Osteocyte (in vitro differentiated cells): ENCODE measurements at places on chromosomes 2 and 18. TPM values are rescaled to one million over a fixed set of nuclear protein-coding genes. Genes with fewer than 3 reads are reported as not detected.

DNA sequence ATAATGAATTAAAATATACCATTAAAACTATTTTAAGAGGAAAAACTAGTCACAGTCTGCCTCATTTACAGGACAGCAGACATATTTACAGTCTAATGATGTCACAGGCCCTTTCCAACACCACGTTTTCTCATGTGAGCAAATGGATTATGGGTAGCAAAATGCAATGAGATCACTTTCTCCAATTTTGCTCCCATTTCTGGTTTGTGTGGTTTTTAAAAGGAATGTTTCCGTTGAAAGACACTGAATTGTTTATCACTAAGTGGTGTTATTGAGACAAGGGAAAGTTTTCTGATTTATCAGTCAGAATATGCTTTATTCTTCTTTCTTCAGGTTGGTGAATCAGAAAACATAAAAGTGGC lies 11.4 kb upstream of the NR4A2 start:
- no peak for DNase-seq
- H3K27me3 ChIP-seq, result no peaks in the 10 kb centered on the region
- no peak overlapping the region for H3K4me3 ChIP-seq
- H3K4me1 ChIP-seq, result peaks cover 8% of the 10 kb centered on the region
- no peak overlapping the region for H3K27ac ChIP-seq

DNA sequence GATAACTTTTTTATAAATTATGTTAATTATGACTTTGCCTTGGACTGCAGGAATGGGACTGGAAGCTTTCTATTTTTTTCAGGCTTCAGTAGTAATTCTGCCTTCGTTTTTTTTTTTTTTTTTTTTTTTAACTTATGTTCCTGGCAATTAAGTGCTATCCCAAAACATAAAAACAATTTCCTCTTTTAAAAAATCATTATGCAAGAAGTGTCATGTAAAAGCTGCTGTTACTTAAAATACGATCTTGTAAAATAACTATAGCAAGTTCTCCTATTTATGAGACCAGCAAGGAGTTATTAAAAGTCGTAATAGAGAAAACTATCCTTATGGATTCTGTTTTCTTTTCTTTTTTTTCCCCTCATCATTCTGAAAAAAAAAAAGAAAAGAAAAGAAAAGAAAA lies 301.6 kb upstream of the FBXO11 start:
- H3K27me3 ChIP-seq, result no peaks in the 10 kb centered on the region
- peaks cover 3% of the 10 kb centered on the region for H3K4me1 ChIP-seq
- H3K27ac ChIP-seq, result no peak overlapping the region
- no peak overlapping the region for H3K4me3 ChIP-seq
- no peaks in the 10 kb centered on the region for H3K36me3 ChIP-seq
- DNase-seq, result no peak

DNA sequence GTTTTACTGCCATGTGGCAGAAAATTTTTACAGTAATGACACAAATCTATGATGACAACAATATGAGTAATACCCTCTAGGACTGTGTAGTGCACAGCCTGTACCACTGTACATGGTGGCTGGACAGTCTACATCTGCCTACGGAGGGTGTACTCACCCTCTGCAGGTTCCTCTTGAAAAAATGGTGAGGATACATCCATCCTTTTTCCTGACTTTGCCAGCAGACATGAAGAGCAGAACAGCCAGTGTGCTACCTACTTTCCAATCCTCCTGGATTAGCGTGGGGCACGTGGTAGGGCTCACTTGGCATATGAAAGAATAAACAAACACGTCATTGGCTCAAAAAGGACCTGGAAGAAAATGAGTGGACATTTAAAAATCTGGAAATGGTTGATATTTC lies 62.6 kb downstream of the TRPM8 start:
- H3K27ac ChIP-seq, result no peak overlapping the region
- no peaks in the 10 kb centered on the region for H3K36me3 ChIP-seq
- H3K4me1 ChIP-seq, result peaks cover 33% of the 10 kb centered on the region
- H3K27me3 ChIP-seq, result no peaks in the 10 kb centered on the region
- DNase-seq, result no peak
- H3K4me3 ChIP-seq, result no peak overlapping the region

- DNase-seq, result no peak
- H3K4me3 ChIP-seq, result no peak overlapping the region
- no peaks in the 10 kb centered on the region for H3K36me3 ChIP-seq
- peak overlapping the region; percentile 75 for H3K27ac ChIP-seq
- H3K27me3 ChIP-seq, result no peaks in the 10 kb centered on the region
- H3K4me1 ChIP-seq, result peaks cover 29% of the 10 kb centered on the region
These were observed 52.9 kb upstream of the PARD3B start for GRCh38 chr2:204492417-204492816.

GRCh38 chr2:120525056-120526046 lies 179.4 kb downstream of the INHBB start:
- no peaks in the 10 kb centered on the region for H3K36me3 ChIP-seq
- no peak for DNase-seq
- H3K27me3 ChIP-seq, result peaks cover 45% of the 10 kb centered on the region
- no peak overlapping the region for H3K4me3 ChIP-seq
- H3K27ac ChIP-seq, result no peak overlapping the region
- H3K4me1 ChIP-seq, result peaks cover 34% of the 10 kb centered on the region

Gene RGPD3
- not detected in 2 replicates for total RNA-seq

- no peaks in the 10 kb centered on the region for H3K36me3 ChIP-seq
- DNase-seq, result no peak
- no peak overlapping the region for H3K4me3 ChIP-seq
- H3K4me1 ChIP-seq, result no peaks in the 10 kb centered on the region
These were observed 63.7 kb downstream of the EIPR1 start for GRCh38 chr2:3313781-3314375.

GRCh38 chr2:96906729-96907114 lies 36.8 kb upstream of the SEMA4C start:
- H3K4me3 ChIP-seq, result peak overlapping the region; percentile 60
- H3K4me1 ChIP-seq, result peaks cover 31% of the 10 kb centered on the region
- no peak for DNase-seq
- no peaks in the 10 kb centered on the region for H3K36me3 ChIP-seq
- peaks cover 7% of the 10 kb centered on the region for H3K27me3 ChIP-seq

- no peak overlapping the region for H3K4me3 ChIP-seq
- DNase-seq, result no peak
- H3K27me3 ChIP-seq, result no peaks in the 10 kb centered on the region
- peaks cover 6% of the 10 kb centered on the region for H3K4me1 ChIP-seq
These were observed 149.9 kb upstream of the SCN7A start for GRCh38 chr2:166643980-166644379.

- DNase-seq, result no peak
- H3K4me1 ChIP-seq, result peaks cover 18% of the 10 kb centered on the region
- H3K36me3 ChIP-seq, result no peaks in the 10 kb centered on the region
- H3K27me3 ChIP-seq, result peaks cover 2% of the 10 kb centered on the region
- no peak overlapping the region for H3K4me3 ChIP-seq
These were observed 63.9 kb downstream of the KLHL29 start for GRCh38 chr2:23448906-23449305.

GRCh38 chr18:11800566-11801334 lies 50.5 kb upstream of the CHMP1B start:
- no peak overlapping the region for H3K27ac ChIP-seq
- DNase-seq, result no peak
- no peak overlapping the region for H3K4me3 ChIP-seq
- H3K27me3 ChIP-seq, result peaks cover 32% of the 10 kb centered on the region
- H3K36me3 ChIP-seq, result no peaks in the 10 kb centered on the region

DNA sequence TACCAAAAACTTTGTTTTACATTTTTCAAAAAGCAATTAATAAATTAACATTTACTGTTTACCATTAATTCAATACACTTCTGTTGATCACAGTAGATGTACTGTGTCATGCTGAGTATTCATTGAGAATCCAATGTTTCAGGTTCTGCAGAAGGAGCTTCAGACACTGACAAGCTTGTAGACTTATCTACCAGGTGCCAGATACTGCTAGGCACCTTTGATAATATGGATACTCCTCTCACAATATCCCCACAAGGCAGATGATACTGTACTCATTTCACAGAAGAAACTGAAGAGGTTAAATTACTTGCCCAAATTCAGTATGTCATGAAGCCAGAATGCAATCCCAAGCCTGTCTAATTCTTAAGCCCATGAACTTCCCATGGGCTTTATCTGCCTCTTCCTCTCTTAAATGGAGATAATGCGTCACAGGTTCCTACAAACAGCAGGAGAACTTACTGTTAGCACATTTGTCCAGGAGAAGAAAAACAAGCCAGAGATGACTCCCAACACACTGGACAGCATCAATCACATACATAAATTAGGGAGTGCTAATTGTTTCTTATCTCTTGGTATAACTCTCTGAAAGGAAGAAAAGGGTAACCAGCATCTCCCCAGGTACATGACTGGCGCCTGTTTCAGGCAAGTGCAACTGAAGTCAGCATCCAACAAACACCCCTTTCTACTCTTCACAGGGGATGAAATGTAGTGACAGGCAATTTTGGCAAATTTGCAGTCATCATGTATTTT lies 27.4 kb downstream of the ITSN2 start:
- H3K4me3 ChIP-seq, result no peak overlapping the region
- no peaks in the 10 kb centered on the region for H3K27me3 ChIP-seq
- H3K36me3 ChIP-seq, result peaks cover 2% of the 10 kb centered on the region
- H3K27ac ChIP-seq, result no peak overlapping the region
- peaks cover 42% of the 10 kb centered on the region for H3K4me1 ChIP-seq

Gene GDF7
- total RNA-seq, result 9.0 and 10.1 TPM in 2 replicates

DNA sequence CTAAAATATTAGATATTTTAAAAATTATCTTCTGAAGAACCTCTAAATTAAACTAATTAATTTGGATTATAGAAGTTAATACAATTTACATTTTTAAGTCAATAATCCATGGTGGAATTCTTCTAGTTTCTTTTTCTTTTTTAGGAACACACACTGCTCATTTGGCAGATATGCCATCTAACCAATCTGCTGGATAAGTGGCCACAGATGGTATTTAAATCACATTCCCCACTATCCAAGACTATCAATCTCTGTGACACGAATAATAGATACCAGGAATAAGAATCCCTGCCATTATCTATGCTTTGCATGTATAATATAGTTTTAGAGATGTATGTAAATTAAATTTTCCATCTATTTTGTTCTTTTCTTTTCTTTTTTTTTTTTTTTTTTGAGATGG lies 58.5 kb downstream of the CABYR start:
- H3K27me3 ChIP-seq, result no peaks in the 10 kb centered on the region
- peaks cover 3% of the 10 kb centered on the region for H3K36me3 ChIP-seq
- no peaks in the 10 kb centered on the region for H3K4me1 ChIP-seq
- no peak overlapping the region for H3K4me3 ChIP-seq
- H3K27ac ChIP-seq, result no peak overlapping the region
- DNase-seq, result no peak

Gene FBLN7
- 3.9 and 4.1 TPM in 2 replicates for total RNA-seq

DNA sequence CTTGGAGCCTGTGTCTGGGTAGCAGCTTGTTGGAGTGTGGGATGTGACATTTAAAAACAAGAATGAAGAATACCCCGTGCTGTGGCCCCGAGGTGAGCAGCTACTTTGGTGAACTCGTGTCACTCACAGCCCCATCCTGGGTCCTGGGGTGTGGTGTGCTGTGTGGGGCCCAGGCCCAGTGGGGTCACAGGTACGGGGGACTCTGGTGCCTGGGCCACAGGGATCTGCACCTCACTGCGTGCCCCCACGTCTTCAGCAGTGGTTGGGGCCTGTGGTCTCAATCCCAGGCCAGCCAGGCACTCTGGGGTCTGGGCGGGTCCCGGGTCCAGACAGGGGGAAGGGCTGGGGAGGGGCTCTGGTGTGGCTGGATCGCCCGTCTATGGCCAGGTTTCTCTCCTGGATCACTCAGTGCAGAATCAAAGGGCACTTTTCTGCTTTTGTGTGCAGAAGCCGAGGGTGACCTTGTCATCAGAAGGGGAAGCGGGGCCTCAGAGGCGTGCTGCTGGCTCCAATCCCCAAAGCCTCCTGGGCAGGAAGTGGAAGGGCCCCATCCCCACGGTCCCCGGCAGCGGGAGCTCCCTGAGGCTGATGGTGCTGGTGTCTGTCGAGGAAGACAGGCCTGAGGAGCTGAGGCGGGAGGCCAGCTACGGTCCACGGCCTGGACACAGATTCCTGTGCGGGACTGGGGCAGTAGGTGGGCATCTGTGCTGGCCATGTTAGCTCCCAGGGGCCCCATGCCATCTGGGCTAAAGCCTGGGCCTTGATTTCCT lies 1.4 kb downstream of the GPR35 start:
- no peaks in the 10 kb centered on the region for H3K36me3 ChIP-seq
- H3K4me1 ChIP-seq, result peaks cover 6% of the 10 kb centered on the region
- DNase-seq, result no peak

DNA sequence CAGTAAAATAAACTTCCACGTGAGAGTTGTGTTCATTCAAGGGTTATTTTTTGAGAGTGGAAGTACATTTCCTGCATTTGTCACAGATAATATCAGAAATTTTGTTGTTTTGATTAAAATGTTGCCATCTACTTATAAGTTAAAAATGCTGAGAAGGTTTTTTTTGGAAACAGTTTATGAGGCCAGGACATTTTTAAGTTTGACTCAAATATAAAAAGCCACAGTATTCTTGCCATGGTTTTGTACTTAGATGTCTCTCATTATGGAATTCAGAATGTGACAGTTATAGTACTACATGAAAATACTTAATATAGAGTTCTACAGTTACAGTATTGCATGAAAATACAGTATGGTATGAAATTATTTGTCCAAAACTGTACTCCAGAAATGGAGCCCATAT lies 44.1 kb downstream of the PDK1 start:
- peaks cover 12% of the 10 kb centered on the region for H3K36me3 ChIP-seq
- no peak overlapping the region for H3K4me3 ChIP-seq
- peaks cover 27% of the 10 kb centered on the region for H3K4me1 ChIP-seq
- no peak for DNase-seq
- H3K27me3 ChIP-seq, result no peaks in the 10 kb centered on the region
- no peak overlapping the region for H3K27ac ChIP-seq

DNA sequence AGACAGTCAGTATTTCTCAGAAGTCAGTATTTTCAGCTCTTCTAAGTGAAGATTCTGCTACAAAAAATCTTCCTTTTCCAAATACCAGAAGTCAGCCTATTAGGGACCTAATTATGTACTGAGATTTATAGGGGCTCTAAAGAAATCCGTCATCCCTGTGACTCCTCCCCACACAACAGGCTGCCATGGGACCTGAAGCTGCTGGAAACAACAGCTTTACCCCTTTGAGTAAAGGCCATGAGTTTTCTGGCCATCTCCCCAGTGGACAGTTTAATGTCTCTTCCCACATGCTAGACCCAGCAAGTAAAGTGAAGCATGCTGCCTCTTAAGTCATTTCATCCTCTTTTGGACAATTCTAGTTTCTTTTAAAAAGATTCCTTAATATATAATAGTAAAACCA lies 255.7 kb upstream of the ACVR2A start:
- no peak overlapping the region for H3K27ac ChIP-seq
- no peaks in the 10 kb centered on the region for H3K36me3 ChIP-seq
- H3K4me3 ChIP-seq, result no peak overlapping the region
- no peak for DNase-seq
- H3K27me3 ChIP-seq, result peaks cover 8% of the 10 kb centered on the region

Gene HOXD8
- total RNA-seq, result not detected in 2 replicates

Gene TUBA3D
- not detected in 2 replicates for total RNA-seq
